ENCODE measurements at places on chromosomes 6 and 20.

GRCh38 chr20:44029848-44030230 lies 115.2 kb downstream of the TOX2 start:
- no peak for DNase-seq

DNA sequence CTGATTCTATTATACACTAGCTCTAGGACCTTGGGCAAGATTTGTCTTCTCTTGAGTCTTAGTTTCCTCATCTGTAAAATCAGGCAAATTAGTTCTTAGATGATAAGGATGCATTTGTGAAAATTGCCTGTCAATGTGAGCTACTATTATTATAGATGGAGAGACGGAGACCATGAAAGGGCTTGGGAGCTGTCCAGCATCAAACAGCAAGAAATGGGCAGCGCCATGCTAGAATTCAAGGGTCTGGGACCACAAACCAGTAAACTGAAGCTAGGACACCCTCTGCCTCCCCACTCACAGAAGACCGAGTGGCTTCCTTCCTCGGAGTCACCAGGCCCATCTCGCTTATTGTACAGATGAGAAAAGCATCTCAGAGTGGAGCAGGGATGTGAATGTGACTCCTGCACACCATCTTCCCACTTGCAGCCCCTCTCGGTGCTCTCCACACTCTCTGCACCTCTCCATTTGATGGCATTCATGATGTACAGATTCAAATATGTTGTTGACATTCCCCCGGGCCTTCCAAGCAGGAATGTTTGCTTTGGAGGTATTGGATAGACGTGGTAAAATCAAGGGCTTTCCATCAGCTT lies 24.1 kb upstream of the BPIFA3 start:
- DNase-seq: no peak

GRCh38 chr6:20541382-20541781 lies 7.1 kb downstream of the CDKAL1 start:
- DNase-seq: no peak

GRCh38 chr6:110415086-110415916 lies at the start of gene DDO:
DDO (minus strand) TSS chr6:110415575; CDS start chr6:110413462, 2,113 bp downstream.
- DNase-seq: no peak

GRCh38 chr6:11218102-11218442 lies 14.4 kb downstream of the NEDD9 start:
- DNase-seq: no peak

DNA sequence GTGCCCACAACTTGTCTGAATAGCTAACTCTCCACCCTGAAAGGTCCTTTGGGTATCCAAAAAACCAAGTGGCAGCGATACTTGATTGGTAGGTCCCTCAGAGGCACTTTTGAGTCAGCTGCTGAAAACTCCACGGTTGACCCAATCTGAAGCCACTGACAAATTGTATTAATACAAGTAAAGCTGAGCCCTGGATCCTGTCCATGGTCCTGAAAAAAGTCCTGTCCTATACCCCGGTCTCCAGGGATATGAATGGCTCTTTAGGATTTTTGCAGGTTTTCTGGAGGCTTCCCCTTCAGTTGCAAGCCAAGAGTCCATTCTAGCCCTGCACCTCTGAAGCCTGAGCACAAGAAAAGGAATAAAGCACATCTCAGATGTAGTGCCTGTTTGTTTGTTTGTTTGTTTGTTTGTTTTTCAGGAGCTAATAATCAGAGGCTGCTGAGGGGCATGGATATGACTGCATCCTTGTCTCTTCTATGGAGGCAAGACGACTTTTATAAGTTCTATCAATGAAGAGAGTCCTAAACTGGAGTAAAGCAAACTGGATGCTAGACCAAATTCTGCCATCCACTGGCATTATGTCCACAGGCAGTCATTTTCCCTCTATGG lies 1.7 kb upstream of the SLC12A5 start:
- DNase-seq: no peak
